ENCODE measurements at places on chromosomes 3 and 15.

- no peak for ATAC-seq
These were observed 44.2 kb downstream of the MKRN2 start for GRCh38 chr3:12601072-12601471.

- ATAC-seq, result no peak
These were observed 224.8 kb downstream of the FAM43A start for GRCh38 chr3:194910414-194910984.

- no peak for ATAC-seq
These were observed 3.5 kb upstream of the P2RY14 start for GRCh38 chr3:151281671-151282324.

- ATAC-seq, result no peak
These were observed 103.8 kb downstream of the NR1D2 start for GRCh38 chr3:24048843-24049242.

GRCh38 chr15:89352476-89352875, 17.9 kb upstream of the POLG start:
- no peak for ATAC-seq
